Activated naive CD4-positive, alpha-beta T cell (primary cell): ENCODE measurements at places on chromosomes 7 and 10.

GRCh38 chr7:64562256-64562625, 630 bp downstream of the ZNF680 start:
- no peak for DNase-seq

DNA sequence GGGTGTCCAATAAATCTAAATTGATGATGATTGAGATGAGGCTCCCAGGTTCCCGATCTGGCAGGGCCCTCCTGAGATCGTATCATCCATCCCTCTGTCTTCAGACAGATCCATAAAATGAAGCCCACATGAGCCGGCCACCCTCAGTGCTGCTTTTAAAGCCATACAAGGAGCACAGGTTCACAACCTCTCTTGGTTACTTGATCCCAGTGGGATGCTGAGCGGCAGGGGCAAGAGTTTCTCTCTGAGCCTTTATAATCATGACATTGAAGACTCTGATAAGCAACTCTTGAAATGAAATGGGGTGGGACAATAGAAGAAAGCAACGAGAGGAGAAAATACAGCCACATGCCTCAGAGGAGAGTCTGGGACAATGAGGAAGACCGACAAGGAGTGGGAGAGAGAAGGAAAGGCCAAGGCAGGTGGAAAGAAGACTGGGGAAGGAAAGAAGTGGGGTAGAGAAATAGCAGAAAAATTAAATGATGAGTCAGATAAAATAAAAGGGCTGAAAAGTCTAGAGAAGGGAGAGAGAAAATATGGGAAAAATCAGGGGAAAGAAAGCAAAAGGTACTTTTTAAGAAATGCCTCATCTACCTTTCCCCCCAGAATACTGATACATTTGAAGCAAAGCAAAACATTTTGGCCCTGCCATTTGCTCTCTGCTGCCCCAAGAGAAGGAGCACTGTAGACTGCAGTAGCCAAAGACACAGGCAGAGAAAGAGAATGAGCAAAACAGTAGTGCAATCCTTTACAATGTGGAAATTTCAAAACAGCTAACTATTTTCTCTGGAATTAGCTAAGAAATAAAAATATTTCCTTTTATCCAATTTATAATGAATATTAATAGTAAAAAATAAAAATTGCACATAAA, 14.6 kb downstream of the GBX1 start:
- DNase-seq: no peak

GRCh38 chr10:11712744-11713143, 29.4 kb upstream of the ECHDC3 start:
- DNase-seq: no peak

GRCh38 chr7:30879139-30880124, 32.2 kb upstream of the AQP1 start:
- no peak for DNase-seq

GRCh38 chr7:131130324-131130723, 197.4 kb upstream of the MKLN1 start:
- DNase-seq: no peak

GRCh38 chr7:36305226-36305625, 84.4 kb upstream of the ANLN start:
- no peak for DNase-seq

DNA sequence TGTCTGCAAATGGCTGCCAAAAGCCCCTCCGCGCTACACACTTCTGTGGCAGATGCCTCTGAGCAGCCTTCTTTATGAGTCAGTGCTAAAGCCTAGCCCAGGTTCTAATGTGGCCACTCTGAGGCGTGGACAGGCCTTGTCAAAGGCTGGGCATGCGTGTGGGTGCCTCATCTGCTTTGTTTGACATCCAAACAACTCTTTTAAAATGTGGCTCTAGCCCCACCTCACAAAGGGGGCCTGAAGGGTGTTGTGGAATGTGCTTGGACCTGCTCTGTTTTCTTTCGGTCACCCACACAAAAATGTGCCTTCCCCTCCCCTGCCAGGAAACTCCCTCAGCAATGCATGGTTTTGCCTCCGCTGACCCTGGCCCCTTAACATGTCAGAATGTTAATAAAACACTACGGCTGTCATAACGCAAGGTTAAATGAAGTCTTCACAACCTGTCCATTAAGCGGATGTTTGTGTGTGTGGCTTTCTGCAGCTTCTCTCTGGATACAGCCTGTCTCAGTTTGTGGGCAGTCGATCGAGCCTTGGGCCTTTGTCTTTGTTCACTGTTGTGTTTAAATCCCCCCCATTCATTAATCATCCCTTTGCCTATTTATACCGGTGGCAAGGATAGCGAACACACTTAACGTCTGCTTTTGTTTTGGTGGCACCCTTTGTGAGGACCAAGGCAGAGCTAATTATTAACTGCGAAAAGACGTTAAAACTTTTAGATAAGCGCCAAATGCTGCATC, 718.9 kb downstream of the LRMDA start:
- DNase-seq: no peak

DNA sequence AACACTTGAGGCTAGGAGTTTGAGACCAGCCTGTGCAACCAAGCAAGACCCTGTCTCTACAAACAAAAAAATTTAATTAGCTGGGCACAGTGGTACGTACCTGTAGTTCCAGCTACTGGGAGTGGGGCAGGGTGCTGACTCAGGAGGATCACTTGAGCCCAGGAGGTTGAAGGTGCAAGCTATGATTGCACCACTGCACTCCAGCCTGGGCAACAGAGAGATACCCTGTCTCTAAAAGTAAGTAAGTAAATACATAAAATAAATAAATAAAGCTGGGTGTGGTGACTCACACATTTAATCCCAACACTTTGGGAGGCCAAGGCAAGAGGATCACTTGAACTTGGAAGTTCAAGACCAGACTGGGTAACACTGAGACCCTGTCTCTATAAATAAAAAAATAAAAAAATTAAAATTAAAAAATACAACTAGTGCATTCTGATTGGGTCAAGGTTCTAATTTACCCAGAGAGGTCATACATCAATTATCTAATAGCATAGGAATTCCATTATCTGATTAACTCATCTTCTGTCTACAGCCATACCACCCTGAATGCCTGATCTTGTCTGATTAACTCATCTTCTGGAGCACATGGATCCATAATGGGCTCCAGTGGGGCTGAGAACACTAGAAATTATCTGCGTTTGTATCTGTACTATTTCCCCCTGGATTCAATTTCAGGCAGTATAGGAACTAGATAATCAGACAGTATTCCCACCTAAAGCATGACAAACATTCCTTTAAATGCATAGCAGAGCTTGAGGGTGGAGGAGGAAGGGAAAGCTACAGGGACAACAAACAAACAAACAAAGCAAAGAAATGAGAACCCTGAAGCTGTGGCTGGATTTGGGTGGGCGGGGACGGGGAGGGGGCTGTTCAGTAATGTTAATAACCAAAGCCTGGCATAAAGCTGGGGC, 21.0 kb upstream of the HILPDA start:
- DNase-seq: no peak

DNA sequence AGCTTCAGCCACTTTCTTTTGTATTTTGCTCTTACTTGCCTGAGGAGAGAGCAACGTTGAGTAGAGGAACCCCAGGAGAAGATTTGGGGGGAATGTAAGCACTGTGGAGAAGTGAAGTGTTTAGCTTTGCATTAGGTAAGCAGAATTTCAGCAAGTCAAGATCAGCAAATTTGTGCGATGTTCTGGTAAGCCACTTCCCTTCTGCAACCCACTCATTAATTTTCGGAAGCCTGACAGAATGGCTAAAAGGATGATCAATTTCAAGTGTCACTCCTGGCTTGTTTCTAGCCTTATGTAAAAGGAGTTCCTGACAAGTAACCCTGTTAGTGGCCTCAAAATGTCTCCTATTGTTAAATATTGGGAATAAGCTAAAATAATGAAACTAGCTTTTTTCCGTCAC, 48.5 kb upstream of the NXPH1 start:
- DNase-seq: no peak

GRCh38 chr7:11665357-11665756, 166.6 kb downstream of the THSD7A start:
- no peak for DNase-seq

DNA sequence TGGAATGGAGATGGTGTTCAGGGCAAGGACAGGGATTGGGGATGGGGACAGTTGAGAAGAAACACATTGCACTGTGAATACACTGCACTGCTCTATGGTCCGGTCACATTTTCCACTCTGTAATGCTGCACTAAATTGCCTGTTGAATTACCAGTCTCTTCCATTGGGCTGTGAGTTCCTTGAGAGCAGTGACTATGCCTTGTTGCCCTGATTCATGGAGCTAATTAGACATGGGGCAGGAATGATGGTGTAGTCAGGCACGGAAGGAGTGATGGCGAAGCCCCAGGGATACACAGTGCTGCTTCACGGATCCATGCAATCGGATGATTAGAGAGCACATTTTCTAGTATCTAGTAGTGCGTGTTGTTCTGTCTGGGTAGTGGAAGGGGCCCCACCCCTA, 25.4 kb upstream of the GPAM start:
- no peak for DNase-seq

DNA sequence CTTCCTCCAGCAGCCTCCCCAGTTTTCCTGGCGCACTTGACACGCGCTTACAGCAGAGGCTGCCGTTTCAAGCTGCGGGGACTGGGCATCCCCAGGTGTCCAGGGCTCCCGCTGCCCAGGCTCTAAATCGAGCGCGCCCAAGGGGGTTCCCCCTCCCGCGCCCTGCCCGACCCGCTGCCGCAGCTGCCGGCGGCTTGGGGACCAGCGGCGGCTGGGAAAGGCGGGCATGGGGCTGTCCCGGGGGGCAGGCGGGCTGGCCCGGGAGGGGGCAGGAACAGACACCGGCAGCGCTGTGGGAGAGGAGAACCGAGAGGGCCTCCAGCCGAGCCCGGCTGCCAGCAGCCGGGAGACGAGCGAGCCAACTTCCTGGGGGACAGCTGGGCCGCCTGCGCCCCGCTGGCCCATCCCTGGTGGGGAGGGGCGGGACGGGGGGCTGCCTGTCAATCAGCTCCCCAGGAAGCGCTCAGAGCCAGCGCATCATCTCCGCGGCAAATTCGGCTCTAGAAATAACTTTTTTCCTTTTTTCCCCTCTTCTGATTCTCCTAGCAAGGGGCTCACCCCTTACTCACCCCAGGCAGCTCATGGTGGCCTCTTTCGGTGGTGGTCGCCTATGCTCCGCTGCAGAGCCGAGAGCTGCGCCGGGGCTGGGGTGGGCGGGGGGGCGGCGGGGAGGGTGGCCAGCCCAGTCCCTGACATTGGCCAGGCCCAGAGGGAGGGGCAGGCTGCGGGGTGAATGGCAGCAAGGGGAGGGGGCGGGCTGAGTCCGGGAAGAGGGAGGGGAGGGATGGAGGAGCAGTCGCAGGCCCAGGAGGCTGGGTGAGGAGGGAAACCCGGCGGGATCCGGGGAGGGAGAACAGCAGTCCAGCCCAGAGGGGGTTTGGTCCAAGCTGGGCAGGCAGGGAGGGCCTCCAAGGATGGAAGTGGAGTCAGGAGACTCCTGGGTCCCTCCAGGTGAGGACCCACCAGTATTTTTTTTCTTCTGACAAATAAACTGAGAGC, 14.7 kb downstream of the GRID2IP start:
- DNase-seq: no peak

GRCh38 chr7:79292834-79293233, 160.6 kb downstream of the MAGI2 start:
- no peak for DNase-seq

DNA sequence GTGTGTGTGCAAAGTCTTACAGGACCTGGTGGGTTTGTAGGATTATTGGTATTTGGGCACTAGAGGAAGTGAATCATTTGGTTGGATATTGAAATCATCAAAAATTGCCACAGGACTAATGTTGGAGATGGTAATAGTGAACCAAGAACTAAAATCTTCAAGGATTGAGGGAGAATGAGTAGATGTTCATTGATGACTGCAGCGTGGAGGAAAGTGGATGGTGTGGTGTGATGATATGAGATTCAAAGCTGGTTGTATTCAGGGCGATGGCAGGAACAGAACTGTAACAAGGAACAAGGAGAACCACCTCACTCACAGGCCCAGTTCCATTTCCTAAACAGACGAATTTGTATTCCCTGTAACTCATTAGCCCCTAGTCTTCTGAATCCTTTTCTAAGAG, 90.3 kb downstream of the TRIM24 start:
- DNase-seq: no peak

GRCh38 chr10:52440612-52441285, 126.7 kb downstream of the DKK1 start:
- DNase-seq: no peak

DNA sequence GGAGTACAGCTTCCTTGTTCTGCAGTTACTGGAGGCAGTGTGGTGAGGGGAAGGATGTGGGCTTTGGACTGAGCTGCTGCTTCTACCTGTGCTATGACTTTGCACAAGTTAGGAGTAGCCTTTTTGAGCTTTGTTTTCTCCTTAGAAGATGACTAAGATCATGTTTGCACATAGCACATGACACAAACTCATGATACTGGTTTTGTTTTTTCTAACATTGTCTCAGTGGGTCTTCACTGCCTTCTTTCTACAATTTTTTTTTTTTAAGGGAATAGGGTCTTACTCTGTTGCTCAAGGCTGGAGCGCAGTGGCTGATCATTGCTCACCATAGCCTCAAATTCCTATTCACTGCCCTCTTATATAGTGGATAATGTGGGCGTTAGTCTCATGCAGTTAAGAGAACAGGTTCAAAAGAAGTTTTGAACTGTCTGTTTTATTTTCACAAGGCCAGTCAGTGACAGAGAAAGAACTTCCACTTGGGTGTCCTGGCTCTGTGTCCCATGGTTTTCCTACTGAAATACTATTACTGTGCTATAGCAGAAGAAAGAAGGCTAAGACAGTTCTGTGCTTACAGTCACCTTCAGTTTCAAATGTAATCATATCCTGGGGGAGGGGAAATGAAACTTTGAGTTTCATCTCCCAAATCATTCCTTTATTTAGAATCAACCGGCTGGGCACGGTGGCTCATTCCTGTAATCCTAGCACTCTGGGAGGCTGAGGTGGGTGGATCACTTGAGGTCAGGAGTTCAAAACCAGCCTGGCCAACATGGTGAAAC, 72.0 kb downstream of the KAT6B start:
- no peak for DNase-seq

DNA sequence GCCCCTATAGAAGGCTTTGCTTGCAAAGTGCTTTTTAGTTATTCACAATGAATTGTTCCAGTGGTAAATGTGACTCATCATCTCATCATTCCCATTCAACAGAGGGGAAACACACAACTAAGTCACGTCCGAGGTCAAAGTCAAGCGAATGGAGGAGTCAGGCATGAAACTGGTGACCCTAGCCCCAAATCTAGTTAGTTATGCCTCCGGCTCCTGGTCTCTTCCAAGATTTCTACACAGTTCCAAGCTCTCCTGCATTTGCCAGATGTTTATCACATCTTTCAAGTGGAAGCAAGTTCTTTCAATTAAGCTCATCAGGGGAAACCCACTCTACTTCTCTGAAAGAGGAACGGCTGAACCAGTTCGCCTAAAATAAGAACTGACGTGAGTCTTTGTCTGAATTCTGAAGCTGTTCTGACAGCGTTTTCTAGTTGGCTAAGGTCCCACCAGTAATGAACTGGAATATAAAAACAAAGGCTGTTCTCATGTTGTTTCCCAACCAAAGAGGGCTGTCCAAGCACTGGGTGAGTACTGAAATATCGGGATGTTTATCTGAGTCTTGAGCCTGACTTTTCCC, 140.9 kb upstream of the NRBF2 start:
- DNase-seq: no peak

DNA sequence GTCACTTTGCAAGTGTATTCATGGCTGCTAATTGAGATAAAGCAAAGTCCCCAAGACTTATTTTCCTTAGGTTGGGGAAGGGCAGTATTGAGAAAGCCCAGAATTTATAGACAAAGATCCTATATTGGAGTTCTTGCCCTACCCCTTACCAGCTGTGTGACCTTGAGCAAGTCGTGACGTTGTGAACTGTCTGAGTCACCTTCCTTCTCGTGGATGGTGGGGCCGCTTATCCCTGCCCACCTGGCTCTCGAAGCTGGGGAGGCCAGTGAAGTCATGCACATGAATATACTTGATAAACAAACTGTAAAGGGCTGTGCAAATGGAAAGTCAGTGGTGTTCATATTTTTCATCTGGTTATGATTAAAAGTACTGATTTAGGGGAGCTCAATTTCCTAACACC, 127.4 kb downstream of the TACC2 start:
- no peak for DNase-seq
